ENCODE measurements at places on chromosomes 11 and 22. TPM values are rescaled to one million over a fixed set of nuclear protein-coding genes. Genes with fewer than 3 reads are reported as not detected.
A peak's percentile ranks its signal among the peaks of the same experiment; 100 is the strongest.

EIF3F gene
- total RNA-seq = 379 TPM

GNG3 gene
- total RNA-seq = 3.9 TPM

FGF19 gene
- total RNA-seq = 18.6 TPM

KRTAP5-10 gene
- total RNA-seq = not detected

OR5B21 gene
- not detected for total RNA-seq

PGA4 gene
- total RNA-seq = not detected

TENM4 gene
- 25.0 TPM for total RNA-seq

KCTD21 gene
- total RNA-seq = 4.0 TPM

DNA sequence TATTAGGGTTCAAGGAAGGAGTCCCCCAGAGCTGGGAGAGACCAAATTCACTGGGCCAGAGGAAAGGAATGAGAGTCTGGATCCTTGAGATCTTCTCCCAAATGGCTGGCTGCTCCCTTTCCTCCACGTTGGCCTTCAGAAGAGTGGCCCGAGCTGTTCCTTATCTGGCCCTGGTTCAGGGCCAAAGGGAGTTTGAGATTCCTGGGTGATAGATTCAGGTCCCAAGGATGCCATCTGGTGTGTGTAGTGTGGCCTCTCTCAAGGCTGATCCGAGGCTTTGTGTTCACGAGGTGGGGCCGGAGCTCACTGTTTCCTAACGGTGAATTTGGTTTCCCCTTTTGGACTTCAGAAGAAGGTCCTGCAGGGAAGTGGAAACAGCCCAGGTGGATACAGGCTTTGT, 17.4 kb upstream of the ABCC8 start:
- DNase-seq = no peak

GRCh38 chr11:2901854-2902783, 16.5 kb upstream of the CDKN1C start:
- DNase-seq = peak; percentile 97

- no peak for DNase-seq
Measured at GRCh38 chr11:11243209-11243589, 109.9 kb downstream of the CSNK2A3 start.

DNA sequence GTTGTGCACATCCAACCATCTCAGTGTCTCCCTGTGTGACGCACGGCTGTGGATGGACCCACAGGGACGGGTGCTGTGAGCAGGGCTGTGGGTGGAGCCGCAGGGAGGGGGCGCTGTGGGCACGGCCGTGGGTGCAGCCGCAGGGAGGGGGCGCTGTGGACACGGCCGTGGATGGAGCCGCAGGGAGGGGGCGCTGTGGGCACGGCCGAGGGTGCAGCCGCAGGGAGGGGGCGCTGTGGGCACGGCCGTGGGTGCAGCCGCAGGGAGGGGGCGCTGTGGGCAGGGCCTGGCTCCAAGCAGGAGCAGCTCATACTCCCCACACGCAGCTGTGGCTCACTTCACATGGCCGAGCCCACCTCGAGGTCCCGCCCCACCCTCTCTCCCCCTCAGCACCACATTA, 6.0 kb upstream of the MAPK11 start:
- DNase-seq = peak; percentile 39

DNA sequence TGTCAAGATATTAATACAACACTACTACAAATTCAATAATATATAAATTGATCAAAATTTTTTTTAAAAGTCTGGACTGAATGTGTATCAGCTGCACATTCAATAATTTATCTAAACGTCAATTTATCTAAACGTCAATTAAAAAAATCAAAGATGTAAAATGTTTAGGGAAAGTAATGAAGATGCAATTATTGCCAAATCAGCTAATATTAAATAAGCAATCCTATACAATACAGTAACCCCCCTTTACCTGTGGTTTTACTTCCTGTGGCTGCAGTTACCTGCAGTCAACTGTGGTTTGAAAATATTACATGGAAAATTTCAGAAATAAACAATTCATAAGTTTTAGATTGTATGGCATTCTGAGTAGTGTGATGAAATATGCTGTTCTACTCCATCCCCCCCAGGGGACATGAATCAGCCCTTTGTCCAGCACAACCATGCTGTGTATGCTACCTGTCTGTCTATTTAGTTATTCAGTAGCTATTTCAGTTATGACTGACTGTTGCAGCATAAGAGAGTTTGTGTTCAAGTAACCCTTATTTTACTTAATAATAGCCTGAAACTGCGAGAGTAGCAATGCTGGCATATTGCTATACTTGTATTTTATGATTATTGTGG, 72.2 kb downstream of the CWF19L2 start:
- DNase-seq = no peak

DNA sequence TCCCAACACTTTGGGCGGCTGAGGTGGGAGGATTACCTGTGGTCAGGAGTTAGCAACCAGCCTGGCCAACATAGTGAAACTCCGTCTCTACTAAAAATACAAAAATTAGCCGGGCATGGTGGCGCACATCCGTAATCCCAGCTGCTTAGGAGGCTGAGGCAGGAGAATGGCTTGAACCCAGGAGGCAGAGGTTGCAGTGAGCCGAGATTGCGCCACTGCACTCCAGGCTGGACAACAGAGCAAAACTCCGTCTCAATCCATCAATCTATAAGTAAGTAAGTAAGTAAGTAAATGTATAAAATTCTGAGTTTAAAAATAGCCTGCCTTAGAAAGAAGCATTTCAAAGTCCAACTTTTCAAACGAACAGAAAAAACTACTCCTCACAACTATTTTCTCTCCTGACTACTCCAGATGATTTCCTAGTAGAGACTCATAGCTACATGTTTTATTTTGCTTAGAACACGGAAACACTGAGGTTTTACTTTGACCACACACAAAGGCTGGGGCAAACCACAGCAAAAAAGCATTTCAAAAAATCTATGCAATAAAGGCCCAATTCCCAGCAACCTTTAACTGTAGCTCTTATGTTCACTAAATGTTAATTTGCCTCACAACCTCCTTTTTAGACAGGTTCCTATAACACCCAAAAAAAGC, 16.3 kb downstream of the SPTY2D1 start:
- no peak for DNase-seq

DNA sequence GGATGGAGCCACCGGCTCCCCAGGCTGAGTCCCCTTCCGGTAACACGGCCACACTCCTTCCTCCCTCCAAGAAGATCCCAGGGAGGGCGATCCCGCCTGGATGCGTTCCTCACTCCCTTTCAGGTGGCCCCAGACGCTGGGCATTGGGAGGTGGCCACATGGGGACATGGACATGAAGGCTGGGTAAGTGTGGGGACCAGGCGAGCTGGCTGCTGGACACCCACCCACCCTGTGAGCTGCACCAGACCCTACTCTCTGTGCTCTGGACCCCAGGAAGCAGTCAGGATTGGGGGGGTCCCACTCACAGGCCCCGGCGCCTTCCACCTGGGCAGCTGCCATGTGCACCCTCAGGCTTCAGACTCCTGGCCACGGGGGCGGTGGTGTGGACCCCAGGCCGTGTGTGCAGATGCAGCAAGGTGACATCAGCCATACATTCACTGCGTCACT, 932.8 kb downstream of the BRD1 start:
- no peak for DNase-seq

DNA sequence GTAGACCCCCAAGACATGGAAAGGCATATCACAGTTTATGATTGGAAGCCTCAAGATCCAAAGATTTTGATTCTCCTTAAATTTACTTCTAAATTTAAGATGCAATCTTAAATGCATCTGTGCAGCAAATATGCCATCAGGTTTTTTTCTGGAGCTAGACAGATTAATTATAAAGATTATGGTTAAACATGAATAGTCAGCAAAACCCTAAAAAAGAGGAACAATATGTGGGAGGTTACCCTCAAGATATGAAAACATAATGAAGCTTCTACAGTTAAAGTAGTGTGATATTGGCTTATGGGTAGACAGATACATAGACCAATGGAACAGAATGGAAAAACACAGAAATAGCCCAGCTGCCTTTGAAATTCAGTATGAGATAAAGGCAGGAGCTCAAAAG, 31.7 kb downstream of the OR8B12 start:
- no peak for DNase-seq

DNA sequence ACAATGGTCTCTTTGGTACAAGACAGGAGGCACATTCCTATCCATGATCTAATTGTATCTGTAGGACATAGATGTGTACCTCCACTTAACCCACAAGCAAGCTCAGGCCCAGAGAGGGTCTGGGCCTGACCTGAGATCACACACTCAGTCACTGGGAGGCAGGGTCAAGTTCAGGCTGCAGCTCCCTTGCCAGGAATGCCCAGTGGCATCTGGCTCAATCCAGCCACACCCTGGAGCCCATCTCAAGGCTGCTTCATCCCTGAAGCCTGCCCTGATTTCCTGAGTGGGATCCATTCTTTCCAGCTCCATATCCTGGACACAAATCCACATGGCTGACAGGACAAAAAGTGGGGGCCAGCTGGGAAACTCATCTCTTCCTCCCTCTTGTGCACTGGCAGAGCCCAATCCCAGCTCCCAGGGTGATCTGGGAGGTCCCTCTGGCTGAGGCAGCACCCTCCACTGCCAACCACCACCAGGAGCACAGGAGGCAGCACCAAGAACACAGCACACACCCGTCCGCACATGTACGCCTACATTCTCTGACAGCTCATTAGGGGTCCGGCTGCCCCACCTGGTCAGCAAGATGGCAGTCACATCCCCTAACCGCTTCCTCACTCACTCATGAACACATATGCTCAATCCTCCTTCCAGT, 39.2 kb upstream of the KLHL35 start:
- no peak for DNase-seq

DNA sequence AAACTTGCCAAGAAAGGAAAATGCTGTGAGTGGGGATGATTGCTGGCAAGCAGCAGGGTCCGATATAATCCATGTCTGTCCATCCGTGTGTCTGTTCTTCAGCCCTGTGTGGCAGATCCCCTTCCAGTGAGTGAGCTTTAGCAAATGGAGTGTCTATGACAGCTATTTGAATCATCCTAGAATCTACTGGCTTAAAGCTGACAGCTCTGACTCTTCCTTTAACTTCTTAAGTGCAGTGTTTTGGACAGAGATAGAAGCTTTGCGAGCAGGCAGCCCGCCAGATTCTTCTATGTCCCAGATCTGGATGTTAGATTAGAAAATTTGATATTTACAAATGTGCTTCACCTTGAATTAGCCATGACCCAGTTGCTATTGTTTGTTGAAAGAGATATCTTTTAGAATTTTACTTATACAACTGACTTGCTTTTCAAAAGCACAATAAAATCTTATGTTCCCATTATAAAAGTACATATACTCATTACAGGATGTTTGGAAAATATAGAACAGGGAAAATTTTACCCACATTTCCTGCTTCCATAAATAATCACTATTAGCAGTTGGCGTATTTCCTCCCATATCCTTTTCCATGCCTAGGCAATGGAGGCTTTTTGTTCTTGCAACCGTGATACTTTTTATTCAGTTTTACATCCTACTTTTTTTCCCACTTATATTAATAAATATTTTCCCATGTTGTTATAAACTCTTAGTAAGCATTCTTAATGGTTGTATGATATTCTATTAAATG, 124.5 kb downstream of the COMMD9 start:
- DNase-seq = no peak

- DNase-seq = no peak
Measured at GRCh38 chr22:47022075-47022473, 259.6 kb downstream of the TBC1D22A start.

GRCh38 chr22:45631841-45632238, 39.8 kb upstream of the ATXN10 start:
- no peak for DNase-seq

Data from WTC11 (cell line).